ENCODE measurements at places on chromosomes 7 and 10. TPM values are rescaled to one million over a fixed set of nuclear protein-coding genes. Genes with fewer than 3 reads are reported as not detected.

LARP4B gene
- 72.0 TPM for total RNA-seq

CYP3A4 gene
- not detected for total RNA-seq

ZNF282 gene
- 15.6 TPM for total RNA-seq

DGKI gene
- total RNA-seq: not detected

SEMA3E gene
- total RNA-seq: 1.9 TPM

SPDYE9 gene
- not detected for total RNA-seq

FAM13C gene
- total RNA-seq: 4.3 TPM

PHYHIPL gene
- total RNA-seq: not detected

SPDYE5 gene
- total RNA-seq: not detected

ITPRID1 gene
- total RNA-seq: not detected

SEMA3A gene
- total RNA-seq: 0.70 TPM

VWA2 gene
- 2.9 TPM for total RNA-seq

NUTM2A gene
- 0.61 TPM for total RNA-seq

ENTPD1 gene
- 10.3 TPM for total RNA-seq

FAM20C gene
- total RNA-seq: 16.0 TPM

LLCFC1 gene
- total RNA-seq: not detected

FGFBP3 gene
- not detected for total RNA-seq

GHRHR gene
- total RNA-seq: not detected

BHLHA15 gene
- 1.1 TPM for total RNA-seq

PRKCQ gene
- total RNA-seq: 1.9 TPM

CDNF gene
- total RNA-seq: not detected

FGL2 gene
- 23.3 TPM for total RNA-seq

FAM25G gene
- total RNA-seq: not detected

TAF6 gene
- total RNA-seq: 24.4 TPM

NYAP1 gene
- 0.31 TPM for total RNA-seq

SVIL gene
- 227 TPM for total RNA-seq

FEZF1 gene
- not detected for total RNA-seq

CD36 gene
- 1.2 TPM for total RNA-seq

GNGT1 gene
- total RNA-seq: not detected

C10orf62 gene
- not detected for total RNA-seq

FOXI2 gene
- total RNA-seq: 1.5 TPM

HABP2 gene
- total RNA-seq: under 0.01 TPM

GALNT17 gene
- 22.1 TPM for total RNA-seq
